ENCODE measurements at places on chromosomes 6 and 20.

GRCh38 chr6:112522587-112522986 is 175.5 kb downstream of the RFPL4B start:
- DNase-seq = no peak

GRCh38 chr20:40390654-40391053 is 298.4 kb downstream of the MAFB start:
- DNase-seq = no peak

- DNase-seq = no peak
Observed at GRCh38 chr6:110567957-110568696, 91.7 kb upstream of the SLC22A16 start.

DNA sequence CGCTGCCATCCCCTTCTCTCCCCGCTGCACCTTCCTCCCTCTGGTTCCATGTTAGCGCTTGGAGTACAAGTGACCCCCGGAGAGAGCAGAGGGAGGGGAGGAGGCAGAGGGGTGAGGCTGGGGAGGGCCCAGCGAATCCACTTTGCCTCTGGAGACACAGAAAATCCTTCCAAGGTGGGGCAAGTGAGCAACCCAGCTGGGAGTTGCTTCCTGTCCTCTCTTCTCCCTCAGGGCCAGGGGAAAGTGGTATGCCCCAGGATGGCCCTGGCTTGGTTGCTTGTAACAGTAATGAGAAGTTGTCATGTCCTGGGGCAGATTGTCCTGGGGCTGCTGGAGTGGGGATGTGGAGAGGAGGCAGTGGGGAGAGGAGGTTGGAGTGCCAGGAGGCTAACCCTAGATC is 691 bp upstream of the ANGPT4 start:
- no peak for DNase-seq

GRCh38 chr6:10518557-10519407 is 2.4 kb upstream of the GCNT2 start:
- DNase-seq = no peak

GRCh38 chr6:106979435-106979884 is 4.9 kb upstream of the CD24 start:
- peak; percentile 79 for DNase-seq

- DNase-seq = no peak
Observed at GRCh38 chr6:75327807-75328206, 43.2 kb upstream of the TMEM30A start.

GRCh38 chr6:12718015-12718414 is 1.4 kb downstream of the PHACTR1 start:
- DNase-seq = no peak

GRCh38 chr6:63389191-63389844 is 69.5 kb upstream of the LGSN start:
- DNase-seq = no peak

- DNase-seq = no peak
Observed at GRCh38 chr20:11008444-11009033, 334.7 kb upstream of the JAG1 start.

- no peak for DNase-seq
Observed at GRCh38 chr6:15475261-15475660, 187.6 kb downstream of the DTNBP1 start.

DNA sequence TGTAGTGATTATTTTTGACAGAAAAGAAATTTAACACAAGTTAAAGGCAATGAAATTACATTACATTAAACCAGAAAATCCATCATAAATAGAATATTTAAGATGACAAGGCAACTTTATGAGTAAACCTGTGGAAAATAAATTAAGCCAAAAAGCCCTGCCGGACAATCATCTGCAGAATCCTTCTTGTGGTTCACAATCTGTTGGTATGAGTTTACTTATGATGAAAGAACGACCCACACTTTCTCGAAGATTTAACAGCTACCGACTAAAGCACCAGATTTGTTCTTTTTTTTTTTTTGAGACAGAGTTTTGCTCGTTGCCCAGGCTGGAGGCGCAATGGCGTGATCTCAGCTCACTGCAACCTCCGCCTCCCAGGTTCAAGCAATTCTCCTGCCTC is 21.4 kb downstream of the HDAC2 start:
- no peak for DNase-seq

DNA sequence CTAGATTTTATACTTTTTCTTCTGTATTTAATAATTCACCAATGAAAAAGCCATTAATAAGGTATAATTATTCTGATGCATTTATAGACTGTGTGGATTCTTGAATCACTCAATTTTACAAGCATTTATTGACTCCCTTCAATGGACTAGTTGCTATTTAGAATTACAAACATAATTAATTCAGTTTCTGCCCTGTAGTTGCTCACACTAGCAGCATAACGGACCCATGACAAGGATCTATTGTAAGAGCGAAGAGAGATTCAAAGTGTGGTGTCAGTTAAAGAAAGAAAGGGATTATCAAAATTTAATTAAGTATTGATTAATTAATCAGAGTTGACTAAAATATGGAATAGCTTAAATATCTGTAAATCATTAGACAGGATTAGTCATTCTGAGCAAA is 602.6 kb upstream of the PTCHD4 start:
- no peak for DNase-seq

DNA sequence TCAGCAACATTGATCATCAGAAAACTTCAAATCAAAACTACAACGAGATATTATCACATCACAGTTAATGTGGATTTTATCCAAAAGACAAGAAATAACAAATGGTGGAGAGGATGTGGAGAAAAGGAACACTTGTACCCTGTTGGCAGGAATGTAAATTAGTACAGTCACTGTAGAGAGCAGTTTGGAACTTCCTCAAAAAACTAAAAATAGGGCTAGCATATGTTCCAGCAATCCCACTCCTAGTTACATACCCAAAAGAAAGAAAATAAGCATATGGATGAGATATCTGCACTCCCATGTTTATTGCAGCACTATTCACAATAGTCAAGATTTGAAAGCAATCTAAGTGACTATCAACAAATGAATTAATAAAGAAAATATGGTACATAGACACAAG is 887.7 kb upstream of the MAN1A1 start:
- no peak for DNase-seq

- DNase-seq = no peak
Observed at GRCh38 chr6:97141756-97142155, 141.3 kb downstream of the MMS22L start.

GRCh38 chr6:130912434-130912833 is 85.2 kb downstream of the SMLR1 start:
- DNase-seq = no peak

DNA sequence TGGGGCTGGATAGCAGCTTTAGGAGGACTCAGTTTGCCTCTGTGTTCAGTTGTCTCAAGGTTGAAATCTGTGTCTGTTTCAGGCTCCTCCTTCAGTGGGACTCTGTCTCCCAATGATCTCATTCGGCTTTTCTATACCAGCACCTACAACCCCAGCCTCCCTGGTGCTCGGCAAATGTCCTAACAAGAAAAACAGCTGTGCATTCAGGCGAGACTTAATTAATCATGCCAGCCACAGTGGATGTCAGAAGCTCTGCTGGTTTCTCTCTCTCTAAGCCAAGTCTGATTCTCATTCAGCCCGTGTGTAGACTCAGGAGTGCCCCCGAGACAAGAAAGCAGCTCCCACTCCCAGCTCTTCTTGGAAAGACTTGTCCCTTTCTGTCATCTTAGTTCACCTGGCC is 46.8 kb downstream of the SUN5 start:
- no peak for DNase-seq

DNA sequence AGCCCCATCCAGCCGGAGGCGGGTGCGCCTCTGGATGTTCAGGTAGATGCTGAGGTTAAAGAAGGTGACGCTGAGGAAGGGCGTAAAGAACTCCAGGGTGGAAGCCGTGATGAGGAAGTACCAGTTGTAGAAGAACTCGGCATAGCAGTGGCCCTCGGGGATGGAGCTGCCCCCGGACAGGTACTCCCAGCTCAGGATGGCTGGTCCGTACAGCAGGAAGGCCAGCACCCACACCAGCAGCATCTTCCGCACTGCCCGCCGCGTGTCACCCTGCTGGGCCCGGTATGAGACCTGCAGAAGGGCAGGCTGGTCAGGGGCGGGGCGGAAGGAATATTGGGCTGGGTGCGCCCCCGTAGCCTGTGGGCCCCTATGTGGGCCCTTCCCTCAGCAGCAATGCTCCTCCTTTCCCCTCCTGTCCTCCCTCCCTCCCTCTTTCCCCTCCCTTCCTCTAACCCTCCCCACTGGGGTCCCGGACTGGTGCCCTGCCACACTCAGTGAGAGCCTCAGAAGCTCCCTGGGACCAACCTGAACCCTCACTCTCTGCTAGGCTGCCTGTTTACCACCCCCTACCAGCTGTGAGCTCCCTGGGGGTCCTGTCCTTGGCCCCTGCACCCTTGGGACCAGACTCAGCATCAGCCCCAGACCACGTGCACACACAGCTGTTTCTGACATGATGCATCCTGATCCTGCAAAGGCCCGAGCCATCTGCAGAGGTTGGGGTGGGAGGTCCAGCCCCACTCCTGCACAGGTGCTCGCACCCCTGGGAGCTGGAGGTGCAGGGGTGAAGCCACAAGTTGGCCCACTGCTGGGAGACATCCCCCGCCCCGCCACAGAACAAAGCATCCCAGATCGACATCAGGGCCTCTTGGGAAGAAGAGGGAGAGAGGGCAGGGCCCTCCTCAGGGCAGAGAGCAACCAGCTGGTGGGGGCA is 3.2 kb downstream of the HRH3 start:
- DNase-seq = no peak

GRCh38 chr6:46690141-46690755 is 2.6 kb downstream of the TDRD6 start:
- DNase-seq = no peak

- no peak for DNase-seq
Observed at GRCh38 chr20:59123011-59123677, 40.5 kb upstream of the ZNF831 start.

DNA sequence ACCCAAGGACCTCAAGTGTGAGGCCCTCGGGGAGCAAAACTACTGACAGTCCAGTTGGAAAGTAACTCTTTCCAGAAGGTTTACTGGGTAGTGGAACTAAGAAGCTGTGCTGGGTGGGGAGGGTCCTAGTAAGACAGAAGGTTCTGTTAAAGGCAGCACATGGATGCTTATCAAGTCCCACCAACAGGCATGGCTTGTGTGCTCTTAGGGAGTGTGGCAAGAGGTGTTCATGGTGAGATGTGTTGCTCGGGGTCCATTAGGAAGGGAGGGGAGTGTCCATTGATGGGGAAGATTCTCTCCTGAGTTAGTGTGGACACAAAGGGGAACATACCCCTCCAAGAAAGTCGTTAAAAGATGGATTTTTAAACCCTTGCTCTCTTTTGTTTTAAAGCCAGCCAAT is 120.6 kb downstream of the LY86 start:
- no peak for DNase-seq

DNA sequence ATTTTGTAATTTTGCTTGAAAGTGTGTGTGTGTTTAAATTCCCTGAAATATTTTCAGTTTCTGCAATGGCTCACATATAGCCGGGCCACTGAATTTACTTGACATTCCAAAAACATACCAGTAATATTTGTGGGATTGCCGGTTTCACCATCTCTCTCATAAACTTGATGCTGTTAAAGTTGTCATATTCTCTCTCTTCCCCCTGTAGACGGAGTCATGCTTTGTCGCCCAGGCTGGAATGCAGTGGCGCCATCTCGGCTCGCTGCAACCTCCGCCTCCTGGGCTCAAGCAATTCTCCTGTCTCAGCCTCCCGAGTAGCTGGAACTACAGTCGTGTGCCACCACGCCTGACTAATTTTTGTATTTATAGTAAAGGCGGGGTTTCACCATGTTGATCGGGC is 122.1 kb downstream of the TIAM2 start:
- peak; percentile 44 for DNase-seq

GRCh38 chr6:498795-499231 is 107.3 kb downstream of the IRF4 start:
- no peak for DNase-seq

DNA sequence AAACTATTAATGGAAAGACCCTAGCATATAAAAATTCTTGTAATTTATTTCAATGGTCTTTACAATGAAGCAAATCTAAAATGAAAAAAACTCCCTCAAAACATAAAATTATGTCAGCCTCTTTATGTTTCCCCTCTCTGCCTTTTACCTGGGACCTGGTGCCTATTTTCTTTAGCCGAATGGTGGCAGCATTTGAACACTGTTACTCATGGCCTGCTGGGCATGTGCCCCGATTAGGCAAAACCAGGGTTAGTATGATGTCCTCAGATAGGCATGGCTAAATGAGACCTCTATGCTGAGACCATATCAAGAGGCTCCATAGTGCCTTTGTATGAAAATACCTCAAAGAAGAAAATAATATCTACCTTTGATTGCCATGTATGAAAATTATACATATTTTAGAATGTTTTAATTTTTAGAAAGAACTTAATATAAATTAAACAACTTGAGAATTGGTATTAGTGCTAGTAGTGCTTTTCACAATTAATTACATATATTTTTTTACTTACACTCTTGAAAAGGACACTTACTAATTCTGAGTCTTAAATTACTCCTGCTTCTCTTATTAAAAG is 22.5 kb upstream of the C6orf58 start:
- DNase-seq = peak; percentile 45

- no peak for DNase-seq
Observed at GRCh38 chr20:32391003-32391402, 32.9 kb downstream of the ASXL1 start.

DNA sequence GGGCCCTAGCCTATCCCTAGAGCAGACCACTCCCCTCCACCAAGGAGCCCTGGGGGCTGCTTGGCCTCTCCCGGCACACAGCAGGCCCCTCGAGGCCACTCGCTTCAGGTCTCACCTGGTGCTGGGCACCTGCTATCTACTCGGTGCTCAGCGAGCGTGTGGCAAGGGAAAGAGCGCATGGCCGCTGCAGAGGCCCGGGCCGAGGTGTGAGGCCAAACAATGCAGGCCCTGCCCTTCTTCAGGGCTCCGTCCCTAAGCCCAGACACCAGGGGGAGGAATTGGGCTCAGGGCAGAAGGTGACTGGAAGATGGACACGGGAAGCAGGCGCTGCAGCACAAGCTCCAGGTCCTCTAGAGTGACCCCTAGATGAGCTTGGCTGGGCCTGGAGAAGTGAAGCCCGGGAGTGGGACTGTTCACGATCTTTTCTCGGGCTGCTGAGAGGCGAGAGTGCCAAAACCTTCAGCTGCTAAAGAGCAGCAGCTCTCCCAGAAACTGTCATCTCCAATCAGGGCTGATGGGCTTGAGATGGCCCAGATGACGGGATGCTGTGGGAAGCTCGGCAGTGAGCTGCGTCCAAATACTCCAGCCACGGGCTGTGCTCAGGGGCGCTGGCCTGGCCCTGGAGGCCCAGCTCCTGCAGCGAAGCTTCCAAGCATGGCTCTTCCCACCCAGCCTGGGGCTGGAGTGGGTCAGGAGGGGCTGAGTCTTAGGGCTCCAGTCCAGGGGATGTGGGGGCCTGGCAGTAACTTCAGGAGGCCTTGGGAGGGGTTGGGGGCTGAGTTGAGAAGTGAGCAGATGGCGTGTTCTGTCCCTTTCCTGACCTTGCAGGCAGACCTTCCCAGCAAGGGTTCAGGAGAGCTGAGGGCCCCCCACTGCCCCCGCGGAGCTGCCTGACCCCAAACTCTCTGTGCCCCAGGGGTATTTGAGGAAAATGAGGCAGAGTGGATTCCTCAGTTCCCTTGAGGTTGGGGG is 43.7 kb downstream of the APCDD1L start:
- DNase-seq = peak; percentile 60

- DNase-seq = peak; percentile 73
Observed at GRCh38 chr6:84428300-84428907, 201.0 kb upstream of the CEP162 start.
